ENCODE measurements at places on chromosomes 3 and 15.

GRCh38 chr3:36548712-36549111, 168.4 kb downstream of the STAC start:
- no peak for DNase-seq

DNA sequence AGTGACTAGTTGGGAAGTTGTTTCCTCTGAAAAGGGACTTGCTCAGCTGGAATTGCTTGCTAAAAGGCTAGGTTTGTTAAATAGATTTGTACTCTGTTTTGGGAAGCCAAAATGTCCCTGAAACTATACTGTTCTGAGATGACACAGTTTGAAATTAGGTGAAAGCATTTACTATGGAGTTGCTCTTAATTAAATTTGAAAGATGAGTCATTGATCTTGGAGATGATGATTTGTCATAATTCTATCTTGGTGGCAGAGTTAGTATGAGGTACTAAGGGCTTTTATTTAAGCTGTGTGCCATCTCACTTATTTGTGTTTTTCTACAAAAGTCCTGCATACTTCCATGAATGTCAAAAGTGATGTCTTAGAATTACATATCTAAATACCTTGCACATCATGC, 320.9 kb downstream of the PTPRG start:
- no peak for DNase-seq

GRCh38 chr3:172840463-172840862, 89.9 kb downstream of the ECT2 start:
- no peak for DNase-seq

- DNase-seq, result no peak
Observed at GRCh38 chr3:109943181-109943580, 605.8 kb upstream of the DPPA4 start.

- DNase-seq, result no peak
Observed at GRCh38 chr15:91783008-91783407, 70.5 kb upstream of the SLCO3A1 start.

- DNase-seq, result no peak
Observed at GRCh38 chr3:8027954-8028353, 473.7 kb upstream of the LMCD1 start.

- DNase-seq, result no peak
Observed at GRCh38 chr3:33312361-33312760, 35.1 kb downstream of the FBXL2 start.

DNA sequence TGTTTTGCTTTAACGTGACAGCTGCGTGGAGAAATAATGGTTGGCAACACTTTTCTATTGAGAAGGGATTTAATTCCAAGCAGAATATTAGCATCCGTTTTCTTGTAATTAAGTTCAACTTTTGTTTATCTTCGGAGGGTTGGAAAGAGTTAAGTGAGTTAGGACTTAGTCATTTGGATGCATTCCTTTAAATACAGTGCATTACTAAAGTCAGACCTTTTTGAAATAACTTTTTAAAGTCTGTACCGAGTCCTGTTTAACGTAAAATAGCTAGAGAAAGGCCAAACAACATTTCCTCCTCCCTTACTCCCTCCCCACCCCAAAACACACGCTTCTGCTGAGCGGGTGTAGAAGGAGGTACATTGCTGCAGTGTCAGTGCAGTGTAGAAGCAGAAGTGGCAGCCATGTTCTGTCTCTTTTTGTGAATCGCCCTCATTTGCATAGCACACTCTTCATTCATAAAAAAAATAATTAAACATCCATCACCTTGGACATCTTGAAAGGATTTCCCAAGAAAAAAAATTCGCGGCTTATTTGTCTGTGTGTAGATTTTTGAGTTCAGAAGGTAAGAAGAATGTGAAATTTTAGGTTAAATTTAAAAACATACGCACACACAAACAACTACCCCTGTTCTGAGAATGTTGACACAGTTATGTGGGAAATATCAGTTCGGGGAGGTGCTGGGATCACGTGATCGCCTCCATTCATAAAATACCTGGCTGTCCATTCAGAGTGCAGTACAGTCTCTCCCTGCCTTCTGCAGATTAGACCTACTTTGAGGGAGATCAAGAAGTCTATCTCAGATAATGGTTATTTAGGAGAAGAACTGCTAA, 1.6 kb downstream of the SPRED1 start:
- peak; percentile 11 for DNase-seq

All from NCI-H187 treated with DMSO at 0.1 percent for 48 hours (cell line).